Activated naive CD8-positive, alpha-beta T cell treated with anti-CD3 and anti-CD28 coated beads for 36 hours (primary cell): ENCODE measurements at places on chromosomes 3 and 15. TPM values are rescaled to one million over a fixed set of nuclear protein-coding genes. Genes with fewer than 3 reads are reported as not detected.

DNA sequence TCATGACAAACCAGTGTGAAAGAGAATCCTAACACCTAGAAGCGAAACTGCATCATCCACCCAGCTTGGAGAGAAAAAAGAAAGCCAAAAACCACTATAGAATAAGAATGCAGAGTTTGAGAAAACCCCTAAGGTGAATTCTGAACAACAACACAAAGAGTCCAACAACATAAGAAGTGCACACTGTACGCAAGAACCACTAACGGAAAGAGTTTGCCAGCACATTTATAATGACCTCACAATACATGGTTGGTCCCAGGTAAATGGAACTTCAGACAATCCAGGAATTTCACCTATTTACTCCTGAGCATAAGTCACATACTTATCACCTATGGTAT, 128.3 kb upstream of the BHLHE40 start:
- H3K36me3 ChIP-seq, result peaks cover 57% of the 10 kb centered on the region
- no peak for DNase-seq
- peak overlapping the region; percentile 68 for H3K4me3 ChIP-seq
- H3K27me3 ChIP-seq, result no peaks in the 10 kb centered on the region
- H3K4me1 ChIP-seq, result peaks cover 89% of the 10 kb centered on the region

DNA sequence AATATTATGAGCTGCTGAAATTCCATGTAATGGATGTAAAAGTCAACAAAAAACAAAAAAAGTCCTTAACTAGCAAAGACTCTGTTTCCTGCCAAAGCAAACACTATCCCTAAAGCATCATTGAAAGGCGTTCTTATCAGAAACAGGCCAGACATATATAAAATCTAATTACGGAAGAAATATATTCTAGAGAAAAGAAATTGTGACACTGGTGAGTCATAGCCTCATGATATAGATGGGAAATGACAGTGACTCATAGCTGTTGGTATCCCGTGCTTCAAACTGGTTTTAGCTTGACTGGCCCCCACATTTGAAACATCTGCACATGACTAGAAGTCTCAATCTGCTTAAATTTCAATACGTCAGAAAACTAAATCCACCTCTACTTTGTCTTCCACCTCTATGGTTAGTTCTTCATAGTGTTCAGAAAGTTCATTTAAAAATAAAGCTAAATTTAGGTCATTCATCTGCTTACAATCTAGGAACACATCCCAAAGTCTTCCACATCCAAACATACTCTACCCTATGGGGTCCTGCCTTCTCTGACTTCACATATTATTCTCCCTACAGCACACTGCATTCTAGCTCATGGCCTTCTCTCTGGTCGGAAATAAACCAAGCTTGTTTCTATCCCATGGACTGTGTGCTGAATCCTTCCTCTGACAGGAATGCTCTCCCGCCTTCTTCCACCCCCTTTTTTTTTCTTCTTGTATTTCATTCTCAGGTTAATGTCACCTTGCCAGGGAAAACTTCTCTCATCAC, 456.3 kb upstream of the ARRDC4 start:
- no peaks in the 10 kb centered on the region for H3K36me3 ChIP-seq
- H3K4me1 ChIP-seq, result no peaks in the 10 kb centered on the region
- no peak overlapping the region for H3K27ac ChIP-seq

STRIT1 gene
- total RNA-seq, result not detected

DNA sequence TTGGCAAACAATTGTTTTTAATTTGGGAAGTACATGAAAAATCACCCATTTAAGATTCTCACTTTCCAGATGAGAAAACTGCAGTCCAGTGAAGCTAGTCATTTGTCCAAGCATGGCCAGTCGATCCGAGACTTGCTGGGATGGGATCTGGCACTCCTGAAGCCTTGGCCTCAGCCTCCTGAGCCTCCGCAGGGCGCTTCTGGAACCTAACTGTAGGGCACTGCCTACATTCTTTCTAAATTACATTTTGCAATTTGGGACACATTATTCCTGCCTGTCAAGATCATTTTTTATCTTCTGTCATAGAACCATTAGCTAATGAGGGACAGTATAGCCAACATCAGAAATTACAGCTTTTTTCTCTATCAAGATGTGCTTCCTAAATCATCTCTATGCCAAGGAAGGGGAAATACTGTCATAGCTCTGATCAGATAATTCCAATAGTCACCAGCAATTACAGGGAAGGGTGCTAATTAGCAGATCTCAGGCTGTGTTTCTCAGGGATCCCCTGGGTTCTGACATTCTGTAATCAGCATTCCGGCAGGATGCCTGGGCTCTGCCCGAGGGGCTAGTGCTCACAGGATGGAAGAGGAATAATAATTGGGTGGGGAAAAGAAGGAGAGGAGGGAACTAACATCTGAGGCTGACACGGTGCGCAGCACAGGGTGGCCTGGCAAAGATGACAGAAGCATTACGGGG, 28.3 kb downstream of the ANAPC13 start:
- no peak overlapping the region for H3K27ac ChIP-seq
- H3K27me3 ChIP-seq, result peaks cover 3% of the 10 kb centered on the region
- no peak overlapping the region for H3K4me3 ChIP-seq
- H3K4me1 ChIP-seq, result no peaks in the 10 kb centered on the region
- DNase-seq, result no peak
- H3K36me3 ChIP-seq, result no peaks in the 10 kb centered on the region

LMLN gene
- total RNA-seq, result 10.4 TPM

NDN gene
- 3.5 TPM for total RNA-seq

DNA sequence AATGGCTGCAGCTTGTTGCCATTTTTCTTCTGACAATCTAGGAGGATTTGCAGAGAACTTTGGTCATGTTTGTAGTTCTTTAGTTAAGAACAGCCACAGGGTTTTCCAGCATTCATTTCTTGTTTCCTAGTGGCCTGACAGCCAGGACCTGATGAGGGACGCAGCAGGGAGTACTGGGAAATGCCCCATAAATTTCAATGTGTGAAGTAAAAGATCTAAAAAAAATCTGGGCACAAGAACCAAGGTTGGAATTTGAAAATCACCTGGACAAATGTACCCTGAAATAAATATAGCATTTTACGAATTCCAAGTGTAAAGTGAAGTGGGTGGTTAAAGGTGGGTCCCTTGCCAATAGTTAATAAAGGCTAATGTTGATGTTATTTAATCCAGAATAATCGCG, 195.0 kb downstream of the ZIC1 start:
- H3K4me3 ChIP-seq, result no peak overlapping the region
- no peaks in the 10 kb centered on the region for H3K36me3 ChIP-seq
- no peaks in the 10 kb centered on the region for H3K4me1 ChIP-seq
- no peak for DNase-seq
- H3K27me3 ChIP-seq, result no peaks in the 10 kb centered on the region

DNA sequence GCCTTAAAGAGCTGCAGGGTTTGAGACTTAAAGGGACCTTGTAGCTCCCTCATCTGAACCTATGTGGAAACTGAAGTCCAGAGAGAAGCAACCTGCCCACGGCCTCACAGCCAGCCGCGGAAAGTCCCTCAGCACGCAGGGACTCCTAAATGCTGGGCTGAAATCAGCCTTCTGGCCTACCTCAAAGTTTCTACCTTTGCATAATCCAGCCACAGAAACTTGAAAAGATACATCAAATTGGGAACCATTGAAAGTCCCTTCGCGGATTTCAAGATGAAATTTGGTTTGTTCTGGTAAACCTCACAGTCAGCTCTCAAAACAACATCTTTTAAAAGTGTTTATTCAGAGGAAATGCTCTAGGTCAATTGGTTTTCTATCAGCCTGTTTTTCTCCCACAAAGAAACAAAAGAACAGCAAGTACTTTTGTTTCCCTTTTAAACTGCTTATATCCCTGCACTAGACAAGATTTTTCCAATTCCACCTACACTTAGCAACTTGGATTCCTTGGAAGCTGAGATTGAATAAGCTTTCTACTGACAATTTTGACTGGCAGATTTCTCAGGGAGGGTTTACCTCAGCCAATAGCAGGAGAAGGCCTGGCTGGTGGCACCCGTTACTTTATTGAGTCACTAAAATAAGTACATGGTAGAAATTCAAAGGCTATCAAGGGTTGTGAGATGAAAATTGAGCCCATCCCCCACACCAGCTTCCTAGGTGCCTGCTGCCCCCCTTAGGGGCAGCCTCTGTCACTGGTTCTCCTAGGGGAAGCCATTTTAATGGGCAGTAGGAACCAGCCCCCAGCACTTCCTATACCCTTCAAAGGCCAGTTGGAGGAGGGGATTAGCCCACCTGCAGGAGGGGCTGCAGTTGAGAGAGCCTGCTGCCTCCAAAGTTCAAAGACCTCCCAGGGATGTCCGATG, 171.2 kb downstream of the ADAMTS17 start:
- peak overlapping the region; percentile 69 for H3K27ac ChIP-seq
- no peak overlapping the region for H3K4me3 ChIP-seq
- peaks cover 3% of the 10 kb centered on the region for H3K36me3 ChIP-seq
- peak; percentile 59 for DNase-seq
- peaks cover 13% of the 10 kb centered on the region for H3K4me1 ChIP-seq

LRRN1 gene
- 3.3 TPM for total RNA-seq

DNA sequence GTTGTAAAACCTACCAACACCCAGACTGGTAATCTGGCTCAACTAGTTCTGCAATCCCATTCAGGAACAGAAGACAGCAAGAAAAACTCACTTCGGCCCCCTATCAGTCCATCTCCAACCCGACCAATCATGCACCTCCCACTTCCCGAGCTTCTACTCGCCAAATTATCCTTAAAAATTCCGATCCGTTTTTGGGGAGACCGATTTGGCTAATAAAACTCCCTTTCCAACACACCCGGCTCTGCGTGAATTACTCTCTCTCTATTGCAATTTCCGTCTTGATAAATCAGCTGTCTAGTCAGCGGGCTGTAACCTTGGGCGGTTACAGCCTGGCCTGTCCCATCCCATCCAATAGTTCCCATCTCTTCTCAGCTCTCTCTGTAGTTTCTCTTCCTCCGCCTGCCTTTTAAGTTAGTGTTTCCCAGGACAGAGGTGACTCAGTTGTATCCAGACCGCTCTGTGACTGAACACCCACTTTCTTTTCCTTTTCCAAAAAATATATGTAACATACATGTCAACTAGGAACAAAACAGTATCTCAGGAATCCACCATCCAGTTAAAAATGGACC, 780 bp upstream of the ACAD9 start:
- DNase-seq, result peak; percentile 25
- H3K4me1 ChIP-seq, result peaks cover 43% of the 10 kb centered on the region
- peak overlapping the region; percentile 93 for H3K27ac ChIP-seq

GRCh38 chr15:101266034-101266433, 11.3 kb downstream of the SELENOS start:
- no peak for DNase-seq
- peaks cover 1% of the 10 kb centered on the region for H3K36me3 ChIP-seq

- H3K4me1 ChIP-seq, result no peaks in the 10 kb centered on the region
- H3K36me3 ChIP-seq, result no peaks in the 10 kb centered on the region
- H3K27me3 ChIP-seq, result no peaks in the 10 kb centered on the region
- H3K27ac ChIP-seq, result no peak overlapping the region
- no peak for DNase-seq
Observed at GRCh38 chr3:104137116-104137515, 1229.6 kb upstream of the ALCAM start.

CGNL1 gene
- not detected for total RNA-seq

DNA sequence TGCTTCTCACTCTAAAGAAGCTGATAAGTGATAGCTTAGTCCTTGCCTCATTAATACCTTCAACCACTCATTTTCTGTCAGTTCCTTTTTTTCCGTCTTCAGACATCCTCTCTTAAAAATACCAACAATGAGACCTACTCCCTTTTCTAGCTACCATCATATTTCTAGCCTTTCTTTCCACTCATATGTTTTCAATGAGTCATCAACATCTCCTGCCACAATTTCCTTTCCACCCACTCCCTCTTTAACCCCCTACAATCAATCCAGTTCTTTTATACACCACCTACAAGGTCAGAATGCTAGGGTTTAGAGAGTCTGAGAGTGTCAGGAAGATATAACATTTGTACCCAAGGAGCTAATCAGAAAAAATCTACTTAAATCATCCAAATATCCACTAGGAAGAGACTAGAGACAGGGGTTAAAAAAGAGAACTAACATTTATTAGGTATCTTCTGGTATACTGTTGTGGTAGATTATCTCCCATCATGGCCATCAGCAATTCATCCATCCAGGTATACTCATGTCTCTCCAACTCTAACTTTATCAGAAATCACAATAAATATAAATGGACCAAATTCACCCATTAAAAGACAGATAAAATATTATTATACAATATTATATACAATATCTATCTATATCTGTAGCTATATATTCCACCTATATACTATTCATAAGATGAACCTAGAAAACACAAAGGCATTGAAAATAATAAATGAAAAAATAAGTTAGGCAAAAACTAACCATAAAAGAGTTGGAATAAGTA, 42.5 kb downstream of the MYLK start:
- no peak overlapping the region for H3K27ac ChIP-seq
- no peaks in the 10 kb centered on the region for H3K27me3 ChIP-seq
- DNase-seq, result no peak
- no peaks in the 10 kb centered on the region for H3K36me3 ChIP-seq
- H3K4me3 ChIP-seq, result no peak overlapping the region

DNA sequence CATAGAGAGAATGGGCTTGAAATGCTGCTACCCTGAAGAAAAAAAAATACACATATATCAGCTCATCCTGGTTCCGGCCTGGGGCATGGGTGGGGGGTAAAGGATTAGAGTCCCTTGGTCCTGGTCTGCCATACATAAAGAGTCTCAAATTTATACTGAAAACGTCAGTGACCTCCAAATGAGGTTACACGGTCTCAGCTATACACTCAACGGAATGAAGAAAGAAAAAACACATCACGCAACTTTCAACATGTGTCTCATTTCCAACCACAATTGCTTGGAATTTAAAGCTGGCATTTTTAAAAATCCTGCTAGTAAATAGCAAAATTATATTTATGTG, 612.8 kb downstream of the MCTP2 start:
- no peak overlapping the region for H3K4me3 ChIP-seq
- DNase-seq, result no peak
- no peak overlapping the region for H3K27ac ChIP-seq
- H3K27me3 ChIP-seq, result peaks cover 59% of the 10 kb centered on the region

GRCh38 chr3:171229173-171229572, 202.7 kb upstream of the SLC2A2 start:
- peaks cover 35% of the 10 kb centered on the region for H3K36me3 ChIP-seq
- peaks cover 49% of the 10 kb centered on the region for H3K4me1 ChIP-seq
- H3K27ac ChIP-seq, result peak overlapping the region; percentile 73
- H3K4me3 ChIP-seq, result no peak overlapping the region
- DNase-seq, result no peak
- no peaks in the 10 kb centered on the region for H3K27me3 ChIP-seq

- H3K4me1 ChIP-seq, result peaks cover 25% of the 10 kb centered on the region
- H3K4me3 ChIP-seq, result no peak overlapping the region
- no peaks in the 10 kb centered on the region for H3K27me3 ChIP-seq
- H3K36me3 ChIP-seq, result no peaks in the 10 kb centered on the region
- no peak overlapping the region for H3K27ac ChIP-seq
Observed at GRCh38 chr3:42351207-42351606, 59.2 kb downstream of the LYZL4 start.

GRCh38 chr15:42083605-42083908, 10.8 kb downstream of the PLA2G4D start:
- peaks cover 14% of the 10 kb centered on the region for H3K27me3 ChIP-seq
- H3K36me3 ChIP-seq, result no peaks in the 10 kb centered on the region
- peaks cover 6% of the 10 kb centered on the region for H3K4me1 ChIP-seq
- H3K27ac ChIP-seq, result no peak overlapping the region

GRCh38 chr15:70321172-70321819, 223.6 kb upstream of the TLE3 start:
- no peaks in the 10 kb centered on the region for H3K4me1 ChIP-seq
- no peaks in the 10 kb centered on the region for H3K27me3 ChIP-seq
- no peak for DNase-seq

- H3K4me1 ChIP-seq, result peaks cover 27% of the 10 kb centered on the region
- DNase-seq, result no peak
- peak overlapping the region; percentile 32 for H3K27ac ChIP-seq
- H3K27me3 ChIP-seq, result no peaks in the 10 kb centered on the region
- H3K4me3 ChIP-seq, result peak overlapping the region; percentile 2
Observed at GRCh38 chr3:38421679-38422336, 31.9 kb upstream of the ACVR2B start.
